ENCODE measurements at places on chromosomes 1 and 21. TPM values are rescaled to one million over a fixed set of nuclear protein-coding genes. Genes with fewer than 3 reads are reported as not detected.

GRCh38 chr21:41403966-41404365 is 22.1 kb upstream of the MX1 start:
- DNase-seq: no peak

DNA sequence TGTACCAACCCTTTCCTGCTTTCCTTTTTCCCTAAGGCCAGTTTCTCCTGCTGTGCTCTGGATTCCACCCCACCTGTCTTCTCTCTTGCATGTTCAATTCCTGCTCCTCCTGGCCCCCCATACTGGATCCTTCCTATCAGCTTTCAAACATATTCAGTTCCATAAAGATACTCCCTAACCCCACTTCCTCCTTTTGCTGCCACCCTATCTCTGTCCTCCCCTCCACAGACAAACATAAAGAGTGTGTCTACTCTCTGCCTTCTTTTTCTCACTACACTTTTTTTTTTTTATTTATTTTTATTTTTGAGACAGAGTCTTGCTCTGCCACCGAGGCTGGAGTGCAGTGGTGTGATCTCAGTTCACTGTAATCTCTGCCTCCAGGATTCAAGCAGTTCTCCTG is 16.9 kb upstream of the RPF1 start:
- no peak for DNase-seq

GRCh38 chr1:193435781-193436180 is 249.4 kb upstream of the B3GALT2 start:
- no peak for DNase-seq

- DNase-seq: no peak
These were observed 13.7 kb downstream of the KIAA1614 start for GRCh38 chr1:180926164-180926981.

DNA sequence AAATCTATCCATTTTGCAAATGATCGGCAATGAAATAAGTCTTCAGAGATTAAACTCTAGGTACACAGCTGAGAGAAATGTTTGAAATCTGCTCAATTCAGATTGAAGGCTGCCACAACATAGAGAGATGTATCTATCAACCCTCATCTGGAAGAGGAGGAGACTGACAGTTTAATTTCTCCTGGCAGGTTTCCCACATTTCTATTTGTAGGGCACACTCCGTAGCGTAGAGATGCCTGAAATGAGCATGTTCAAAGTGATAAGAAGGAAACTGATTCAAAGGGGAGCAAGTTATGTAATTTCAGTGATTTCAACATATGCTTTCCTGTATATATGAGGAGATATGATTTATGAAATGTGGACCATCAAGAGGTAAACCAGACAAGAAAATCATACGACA is 44.1 kb downstream of the NIBAN1 start:
- DNase-seq: no peak

GRCh38 chr1:232628335-232629249 is 1.3 kb downstream of the SIPA1L2 start:
- no peak for DNase-seq

- DNase-seq: peak; percentile 79
These were observed 337.6 kb upstream of the SNX7 start for GRCh38 chr1:98323906-98324358.

Gene SLFNL1
- total RNA-seq: 0.07 TPM

Gene TSSK3
- total RNA-seq: 6.4 TPM

Gene ETS2
- total RNA-seq: 95.5 TPM

Gene OR6K3
- not detected for total RNA-seq
